ENCODE measurements at places on chromosomes 1 and 21.

DNA sequence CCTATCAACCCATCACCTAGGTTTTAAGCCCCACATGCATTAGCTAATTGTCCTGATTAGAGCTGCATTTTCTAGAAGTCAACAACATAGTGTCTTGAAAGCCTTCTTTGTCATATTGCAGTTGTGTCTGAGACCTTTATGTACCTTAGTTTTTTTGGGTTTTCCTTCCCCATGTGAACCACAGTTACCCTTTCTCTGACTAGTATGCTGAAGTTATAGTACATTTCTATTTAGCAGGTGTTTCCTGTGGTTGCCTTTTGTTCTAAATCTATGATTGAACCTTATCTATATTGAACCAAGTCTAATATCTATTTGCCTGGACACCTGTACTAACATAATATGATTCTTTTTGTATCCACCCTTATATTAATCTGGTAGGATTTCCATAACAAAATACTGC is 135.6 kb downstream of the ST6GALNAC3 start:
- DNase-seq = no peak

DNA sequence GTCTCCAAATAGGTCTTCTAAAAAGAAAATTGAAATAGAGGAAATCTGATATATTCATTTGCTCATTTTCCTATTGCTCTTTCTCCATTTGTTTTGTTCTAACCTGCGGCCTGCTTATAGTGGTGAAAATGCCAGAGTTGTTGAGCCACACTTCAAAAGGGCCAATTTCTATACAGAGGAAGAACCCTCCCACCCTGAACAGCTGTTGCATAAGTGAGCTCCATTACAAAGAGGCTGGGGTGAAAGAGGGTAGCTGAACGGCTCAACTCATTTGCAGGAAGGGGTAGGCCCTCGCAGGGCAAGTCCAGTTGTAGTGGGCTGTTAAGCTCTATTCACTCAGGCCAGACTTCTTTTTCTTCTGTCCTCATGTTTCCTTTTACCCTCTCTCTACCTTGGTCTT is 8.8 kb downstream of the ADCY10 start:
- DNase-seq = no peak

DNA sequence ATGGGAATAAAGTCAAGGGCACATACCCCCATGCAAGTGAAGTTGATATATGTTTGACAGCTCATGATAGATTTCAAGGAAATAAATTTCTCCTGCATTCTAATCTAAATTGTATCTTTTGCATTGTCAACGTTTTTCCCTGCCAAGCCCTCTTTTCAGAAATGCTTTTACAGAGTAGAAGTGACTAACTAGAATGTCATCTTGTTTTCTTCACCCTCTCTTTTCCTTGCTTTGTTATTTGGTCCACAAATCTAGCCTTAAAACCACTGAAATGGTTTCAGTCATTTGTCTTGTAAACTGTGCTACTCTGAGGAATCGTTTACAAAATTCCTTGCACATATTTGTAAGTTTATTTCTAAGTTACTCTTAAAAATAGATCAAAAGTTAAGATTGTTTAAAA is 600.8 kb upstream of the CXADR start:
- DNase-seq = no peak

GRCh38 chr1:77238462-77238861 is 19.2 kb upstream of the PIGK start:
- no peak for DNase-seq

GRCh38 chr1:244665771-244666217 is 12.9 kb downstream of the DESI2 start:
- no peak for DNase-seq

Data from stimulated activated CD4-positive, alpha-beta T cell treated with anti-CD3 and anti-CD28 coated beads, Interleukin-1b, Interleukin-23, amount 100 ng/mL, for 4 hours (primary cell).